ENCODE measurements at places on chromosomes 11 and 22.
A peak's percentile ranks its signal among the peaks of the same experiment; 100 is the strongest.

DNA sequence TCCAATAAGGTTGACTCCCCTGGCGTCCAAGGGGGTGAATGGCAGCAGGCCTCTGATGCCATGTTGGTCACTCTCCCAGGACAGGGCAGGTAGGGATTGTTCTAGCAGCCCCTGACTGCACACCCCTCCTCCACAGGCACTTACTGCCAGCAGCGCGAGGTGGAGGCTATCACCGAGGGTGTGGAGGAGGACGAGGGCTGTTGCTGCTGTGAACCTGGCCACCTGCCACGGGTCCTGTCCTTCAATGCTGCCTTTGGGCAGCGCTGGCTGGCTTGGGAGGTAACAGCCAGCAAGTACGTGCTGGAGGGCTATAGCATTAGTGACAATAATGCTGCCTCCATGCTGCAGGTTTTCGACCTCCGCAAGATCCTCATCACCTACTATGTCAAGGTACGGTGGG lies 7.7 kb upstream of the SIPA1 start:
- DNase-seq = no peak

- peak; percentile 66 for DNase-seq
These were observed 4.0 kb downstream of the APOL4 start for GRCh38 chr22:36197514-36198146.

DNA sequence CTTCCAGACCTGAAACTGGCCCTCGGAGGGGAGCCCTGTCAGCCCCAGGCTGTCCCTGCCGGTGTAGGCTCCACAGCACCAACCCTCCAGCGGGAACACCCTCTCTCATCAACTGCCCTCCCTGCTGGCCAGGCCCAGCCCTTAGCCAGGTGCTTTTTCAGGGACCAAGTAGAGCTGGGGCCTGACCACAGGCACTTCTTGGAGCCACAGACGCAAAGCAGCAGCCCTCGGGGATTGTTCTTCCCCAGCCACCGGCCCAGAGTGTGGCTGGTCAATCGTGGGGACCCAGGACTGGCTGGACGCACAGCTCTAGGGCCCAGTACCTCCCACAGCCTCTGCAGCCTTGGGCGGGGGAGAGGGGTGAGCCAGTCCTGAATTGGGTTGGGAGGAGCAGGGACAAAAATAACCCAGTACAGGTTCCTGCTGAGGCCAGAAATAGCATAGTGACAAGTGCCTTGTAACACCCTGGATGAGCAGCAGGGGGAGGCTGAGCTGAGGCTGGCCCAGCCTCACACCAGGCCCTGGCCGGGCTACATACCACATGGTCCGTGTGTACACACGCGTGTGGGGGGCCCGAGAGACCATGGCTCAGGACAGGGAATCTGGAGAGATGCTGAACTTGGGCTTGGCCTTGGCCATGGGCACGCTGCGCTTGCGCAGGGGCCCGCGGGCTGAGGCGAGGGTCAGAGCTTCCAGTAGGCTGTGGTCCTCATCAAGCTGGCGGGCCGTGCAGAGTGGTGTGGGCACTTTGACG lies 2.0 kb downstream of the KCNJ11 start:
- DNase-seq = peak; percentile 70

- DNase-seq = peak; percentile 59
These were observed 16.8 kb upstream of the CASTOR1 start for GRCh38 chr22:30305906-30306626.

GRCh38 chr11:33259869-33260268 lies 2.7 kb downstream of the HIPK3 start:
- DNase-seq = no peak

DNA sequence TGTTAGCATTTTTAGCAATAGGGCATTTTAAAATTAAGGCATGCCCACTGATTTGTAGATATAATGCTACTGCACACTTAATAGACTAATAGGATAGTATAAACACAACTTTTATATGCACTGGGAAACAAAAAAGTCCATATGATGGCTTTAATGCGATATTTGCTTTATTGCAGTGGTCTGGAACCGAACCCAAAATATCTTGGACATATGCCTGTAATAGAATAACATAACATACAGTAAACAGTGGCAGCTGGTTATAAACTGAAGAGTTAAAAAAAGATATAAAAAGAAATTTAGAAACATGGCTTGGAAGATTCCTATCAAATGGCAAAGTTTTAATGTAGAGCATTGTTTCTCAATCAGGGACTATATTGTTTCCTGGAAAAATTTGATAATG lies 111.9 kb downstream of the KIF18A start:
- no peak for DNase-seq

GRCh38 chr11:111977146-111978027 lies 40.2 kb downstream of the DIXDC1 start:
- DNase-seq = no peak

- no peak for DNase-seq
These were observed 70.0 kb downstream of the AMOTL1 start for GRCh38 chr11:94838027-94838731.

- DNase-seq = no peak
These were observed at the start of gene MYBPC3 for GRCh38 chr11:47352556-47352955. MYBPC3 (minus strand) TSS chr11:47352702; CDS start chr11:47352647, 55 bp downstream.

GRCh38 chr11:827146-827896 lies 398 bp upstream of the CRACR2B start:
- DNase-seq = no peak

- no peak for DNase-seq
These were observed 339.7 kb downstream of the BRD1 start for GRCh38 chr22:49487950-49488349.

- DNase-seq = no peak
These were observed 35.4 kb downstream of the MICAL3 start for GRCh38 chr22:17988800-17989513.

Data from stimulated activated effector memory CD8-positive, alpha-beta T cell treated with anti-CD3 and anti-CD28 coated beads, Interleukin-12 subunit alpha, Interleukin-12 subunit beta, amount 100 ng/mL, for 72 hours (primary cell).